ENCODE measurements at places on chromosomes 3 and 15.
A peak's percentile ranks its signal among the peaks of the same experiment; 100 is the strongest.

DNA sequence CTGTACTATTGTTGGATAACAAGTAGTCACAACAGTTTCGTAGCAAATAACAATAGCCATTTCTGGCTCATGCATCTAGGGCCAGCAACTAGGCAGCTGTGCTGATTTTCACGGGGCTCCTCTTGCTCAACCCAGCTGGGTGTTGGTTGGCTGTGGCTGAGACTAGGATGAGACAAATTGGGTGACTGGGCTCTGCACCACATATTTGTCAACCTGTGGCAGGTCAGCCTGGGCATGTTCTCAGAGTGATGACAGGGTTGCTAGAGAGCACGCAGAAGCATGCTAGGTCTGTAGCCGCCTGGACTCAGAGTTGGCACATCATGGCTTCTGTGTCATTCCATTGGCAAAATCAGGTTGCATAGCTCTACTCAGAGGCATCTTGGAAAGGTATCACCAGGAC lies 175.9 kb downstream of the OTOL1 start:
- peaks cover 2% of the 10 kb centered on the region for H3K4me1 ChIP-seq
- H3K4me3 ChIP-seq = no peak overlapping the region
- H3K27me3 ChIP-seq = no peaks in the 10 kb centered on the region
- peak; percentile 40 for DNase-seq
- H3K36me3 ChIP-seq = no peaks in the 10 kb centered on the region

- H3K4me3 ChIP-seq = no peak overlapping the region
- H3K36me3 ChIP-seq = no peaks in the 10 kb centered on the region
- DNase-seq = peak; percentile 48
- peaks cover 2% of the 10 kb centered on the region for H3K4me1 ChIP-seq
- peaks cover 14% of the 10 kb centered on the region for H3K27me3 ChIP-seq
Measured at GRCh38 chr3:8972639-8973038, 9.4 kb upstream of the RAD18 start.

DNA sequence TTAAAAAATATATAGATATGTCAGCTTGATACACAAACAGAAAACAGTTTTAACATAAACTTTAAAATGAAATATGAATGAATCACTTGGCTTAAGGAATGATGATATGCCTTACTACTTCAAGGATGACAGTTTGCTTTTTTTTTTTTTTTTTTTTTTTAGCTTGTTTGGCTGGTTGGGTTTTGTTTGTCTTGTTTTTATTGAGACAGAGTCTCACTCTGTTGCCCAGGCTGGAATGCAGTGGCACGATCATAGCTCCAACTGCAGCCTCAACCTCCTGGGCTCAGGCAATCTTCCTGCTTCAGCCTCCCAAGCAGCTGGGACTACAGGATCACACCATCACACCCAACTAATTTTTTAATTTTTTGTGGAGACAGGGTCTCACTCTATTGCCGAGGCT lies 14.5 kb downstream of the LRRC2 start:
- H3K36me3 ChIP-seq = no peaks in the 10 kb centered on the region
- no peaks in the 10 kb centered on the region for H3K4me1 ChIP-seq
- H3K4me3 ChIP-seq = no peak overlapping the region
- no peak for DNase-seq

DNA sequence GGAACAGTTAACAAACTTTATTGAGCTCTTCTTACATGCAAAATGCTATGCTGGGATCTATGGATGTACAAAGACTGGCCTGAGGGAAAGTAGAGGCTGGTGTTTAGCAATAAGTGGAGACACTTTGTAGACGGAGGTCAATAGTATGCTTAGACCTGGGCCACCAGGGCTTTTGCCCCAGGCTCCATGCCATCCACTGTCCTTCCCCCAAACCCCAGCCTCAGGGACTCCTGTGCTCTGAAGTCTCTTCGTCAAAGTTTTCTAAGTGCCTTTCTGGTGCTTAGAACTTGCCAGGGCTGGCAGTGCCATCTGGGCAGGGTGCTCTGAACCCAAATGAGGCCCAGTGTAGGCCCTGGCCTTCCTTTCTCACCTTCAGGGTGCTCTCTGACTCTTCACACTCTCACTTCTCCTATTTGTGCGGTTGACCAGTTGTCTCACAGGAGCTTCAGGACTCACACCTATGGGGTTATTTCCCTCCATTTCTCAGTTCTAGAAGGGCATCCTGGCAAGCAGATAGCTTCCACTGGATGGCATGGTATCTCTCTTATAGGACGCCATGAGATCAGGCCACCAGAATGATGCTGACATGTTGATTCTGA lies 21.8 kb upstream of the KCNAB1 start:
- H3K27ac ChIP-seq = no peak overlapping the region
- H3K27me3 ChIP-seq = no peaks in the 10 kb centered on the region
- H3K4me3 ChIP-seq = no peak overlapping the region
- no peak for DNase-seq
- H3K4me1 ChIP-seq = peaks cover 4% of the 10 kb centered on the region

DNA sequence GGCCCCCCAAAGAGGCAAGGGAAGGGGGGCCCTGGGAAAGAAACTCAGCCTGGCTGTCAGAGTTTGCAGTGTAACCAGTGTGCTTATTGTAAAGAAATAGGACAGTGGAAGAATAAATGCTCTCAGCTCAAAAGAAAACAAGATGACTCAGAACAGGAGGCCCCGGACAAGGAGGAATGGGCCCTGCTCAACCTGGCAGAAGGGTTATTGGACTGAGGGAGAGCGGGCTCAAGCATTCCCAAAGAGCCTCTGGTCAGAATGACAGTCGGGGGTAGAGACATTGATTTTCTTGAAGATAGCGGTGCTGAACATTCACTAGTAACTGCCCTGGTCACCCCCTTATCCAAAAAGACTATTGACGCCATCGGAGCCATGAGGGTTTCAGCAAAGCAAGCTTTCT lies 100.4 kb upstream of the OSBPL11 start:
- DNase-seq = no peak
- no peaks in the 10 kb centered on the region for H3K36me3 ChIP-seq
- no peak overlapping the region for H3K4me3 ChIP-seq
- H3K27me3 ChIP-seq = no peaks in the 10 kb centered on the region
- H3K27ac ChIP-seq = no peak overlapping the region
- H3K4me1 ChIP-seq = no peaks in the 10 kb centered on the region
